Thymus (tissue), 14 donors: ENCODE measurements at places on chromosomes 11 and 22. TPM values are rescaled to one million over a fixed set of nuclear protein-coding genes. Genes with fewer than 3 reads are reported as not detected.

- no peak for DNase-seq
- peaks cover 15% of the 10 kb centered on the region for H3K36me3 ChIP-seq
- H3K4me1 ChIP-seq = peaks cover 3% of the 10 kb centered on the region
- no peaks in the 10 kb centered on the region for H3K27me3 ChIP-seq
Measured at GRCh38 chr11:107457205-107457557, 444 bp downstream of the CWF19L2 start.

DNA sequence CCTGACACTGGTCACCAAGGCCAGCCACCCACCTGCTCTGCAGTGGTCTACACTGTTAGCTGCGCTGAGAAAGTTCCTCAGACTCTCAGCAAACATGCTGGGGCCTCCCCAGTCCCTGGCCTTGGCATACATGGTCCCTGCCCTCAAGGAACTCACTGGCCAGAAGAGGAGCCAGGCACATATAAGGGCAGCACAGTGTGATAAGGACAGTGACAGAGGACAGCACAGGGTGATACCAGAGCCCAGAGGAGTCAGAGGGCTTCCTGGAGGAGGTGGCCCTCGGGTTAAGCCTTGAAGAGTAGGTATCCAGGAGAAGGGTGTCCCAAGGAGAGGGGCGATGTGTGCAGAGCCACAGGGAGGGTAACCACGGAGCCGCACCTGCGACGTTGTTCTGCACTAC, 624 bp downstream of the ART1 start:
- no peak overlapping the region for H3K27ac ChIP-seq
- H3K36me3 ChIP-seq = no peaks in the 10 kb centered on the region
- peaks cover 5% of the 10 kb centered on the region for H3K27me3 ChIP-seq
- no peak for DNase-seq
- peaks cover 8% of the 10 kb centered on the region for H3K4me1 ChIP-seq

- no peaks in the 10 kb centered on the region for H3K36me3 ChIP-seq
- no peaks in the 10 kb centered on the region for H3K27me3 ChIP-seq
- no peak overlapping the region for H3K27ac ChIP-seq
- peak; percentile 5 for DNase-seq
- no peak overlapping the region for H3K4me3 ChIP-seq
Measured at GRCh38 chr11:57213342-57214097, 23.5 kb downstream of the APLNR start.

DNA sequence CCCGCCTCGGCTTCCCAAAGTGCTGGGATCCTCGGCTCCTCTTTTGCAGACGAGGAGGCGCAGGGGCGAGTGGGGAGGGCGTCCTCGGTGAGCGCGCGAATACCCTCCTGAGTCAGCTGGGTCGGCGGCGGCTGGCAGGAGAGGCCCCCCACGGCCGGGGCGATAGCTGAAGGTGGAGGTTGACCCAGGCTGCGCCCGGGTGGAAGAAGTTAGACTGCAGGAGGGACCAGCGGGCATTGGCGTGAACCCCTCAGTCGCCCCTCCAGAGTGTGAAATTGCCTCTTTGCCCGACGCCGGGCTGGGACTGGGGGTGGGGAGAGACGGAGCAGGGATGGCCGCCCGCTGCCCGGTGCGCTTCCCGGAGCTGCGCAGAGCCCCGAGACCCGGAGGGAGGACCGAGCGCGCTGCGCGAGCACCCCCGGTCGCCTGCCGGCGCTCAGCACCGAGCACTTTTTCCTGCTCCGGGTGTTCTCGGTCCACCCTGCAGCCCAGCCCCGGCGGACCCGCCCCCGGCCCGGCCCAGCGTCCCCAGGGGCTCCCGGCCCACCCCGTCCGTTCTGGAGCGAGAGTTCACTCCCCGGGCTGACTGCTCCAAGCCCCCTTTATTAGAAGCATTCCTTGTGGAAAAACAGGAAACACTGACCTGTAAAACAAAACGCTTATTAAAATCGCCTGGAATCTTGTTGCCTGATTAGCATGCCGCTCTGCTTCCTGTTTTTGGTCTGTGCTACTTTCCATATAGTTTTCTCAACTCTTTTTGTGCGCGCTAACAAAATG, 13.7 kb upstream of the CPT1A start:
- H3K36me3 ChIP-seq = no peaks in the 10 kb centered on the region
- H3K27ac ChIP-seq = no peak overlapping the region
- H3K4me3 ChIP-seq = no peak overlapping the region
- DNase-seq = no peak
- peaks cover 52% of the 10 kb centered on the region for H3K27me3 ChIP-seq
- peaks cover 3% of the 10 kb centered on the region for H3K4me1 ChIP-seq

DNA sequence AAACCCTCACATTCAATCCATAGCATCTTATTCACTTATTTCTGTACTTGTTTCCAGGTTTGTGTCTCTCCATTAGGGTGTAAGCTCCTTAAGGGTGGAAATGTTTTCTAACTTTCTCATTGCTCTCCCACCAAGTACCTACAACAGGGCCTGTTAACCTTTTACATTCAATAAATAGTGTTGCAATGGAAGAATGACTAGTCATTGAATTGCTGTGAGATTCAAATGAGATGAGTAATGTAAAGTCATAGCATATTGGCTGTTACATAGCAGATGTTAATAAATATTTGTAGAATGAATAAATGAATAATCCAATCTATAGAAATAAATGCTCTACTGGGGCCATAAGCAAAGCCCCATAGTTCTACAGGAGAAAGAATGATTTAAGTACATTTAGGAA, 75.4 kb upstream of the DDI1 start:
- H3K27ac ChIP-seq = no peak overlapping the region
- H3K4me3 ChIP-seq = no peak overlapping the region
- DNase-seq = no peak
- no peaks in the 10 kb centered on the region for H3K36me3 ChIP-seq

GRCh38 chr11:75525433-75526191, at the start of gene GDPD5:
Gene GDPD5 (minus strand): TSS chr11:75525941. CDS start chr11:75477735, 48,206 bp downstream.
- H3K4me3 ChIP-seq = peak within 1 kb of the TSS; percentile 70
- H3K4me1 ChIP-seq = peaks cover 3% of the 10 kb centered on the region
- no peaks in the 10 kb centered on the region for H3K36me3 ChIP-seq
- H3K27me3 ChIP-seq = peaks cover 27% of the 10 kb centered on the region

GRCh38 chr11:72227316-72228228, 3.0 kb downstream of the INPPL1 start:
- peaks cover 33% of the 10 kb centered on the region for H3K4me1 ChIP-seq
- no peak overlapping the region for H3K4me3 ChIP-seq
- DNase-seq = no peak
- H3K27ac ChIP-seq = peak overlapping the region; percentile 1
- peaks cover 48% of the 10 kb centered on the region for H3K36me3 ChIP-seq

TRIM6 gene
- total RNA-seq = 1.7 TPM

GRCh38 chr22:17733466-17733865, 40.8 kb downstream of the BID start:
- no peak for DNase-seq
- no peak overlapping the region for H3K27ac ChIP-seq
- no peak overlapping the region for H3K4me3 ChIP-seq
- no peaks in the 10 kb centered on the region for H3K4me1 ChIP-seq
- peaks cover 59% of the 10 kb centered on the region for H3K36me3 ChIP-seq

IZUMO1R gene
- not detected for total RNA-seq

DNA sequence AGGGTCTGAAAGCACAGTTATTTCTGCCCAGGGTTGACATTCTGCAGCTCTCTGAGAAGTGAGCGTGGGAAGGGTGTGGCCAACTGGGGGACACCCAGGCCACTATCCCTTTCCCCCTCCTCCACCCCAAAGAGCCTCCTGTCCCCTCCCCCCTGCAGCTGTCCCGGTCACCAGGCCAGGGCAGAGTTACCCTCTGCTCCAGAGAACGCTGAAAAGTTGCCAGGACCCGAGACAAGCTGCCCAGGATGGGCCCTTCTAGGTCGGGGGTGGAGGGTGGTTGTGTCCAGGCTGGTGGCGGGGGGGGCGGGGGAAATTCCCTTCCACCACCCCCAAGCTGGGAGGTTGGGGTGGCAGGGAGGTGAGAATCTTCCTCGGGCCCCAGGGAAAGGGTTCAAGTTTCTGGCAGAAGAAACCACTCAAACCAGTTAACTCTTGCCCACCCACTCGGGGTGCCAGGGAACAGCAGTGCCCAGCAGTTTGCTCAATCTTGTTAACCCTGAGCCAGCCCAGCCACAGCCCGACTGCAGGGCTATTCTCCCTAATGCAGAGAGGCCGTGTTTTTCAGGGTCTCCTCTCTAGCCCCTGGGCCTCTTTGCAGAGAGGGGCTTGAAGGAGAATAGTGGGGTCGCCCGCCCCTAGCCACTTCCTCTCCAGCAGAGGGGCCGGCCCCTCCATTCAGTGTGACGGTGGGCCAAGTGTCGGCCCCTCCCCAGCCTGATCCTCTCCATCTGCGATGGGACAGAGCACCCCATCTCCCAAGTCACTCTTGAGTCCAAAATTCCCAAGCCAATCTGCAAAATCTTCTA, 697 bp downstream of the LGALS1 start:
- H3K27me3 ChIP-seq = peaks cover 2% of the 10 kb centered on the region
- peak; percentile 32 for DNase-seq

DNA sequence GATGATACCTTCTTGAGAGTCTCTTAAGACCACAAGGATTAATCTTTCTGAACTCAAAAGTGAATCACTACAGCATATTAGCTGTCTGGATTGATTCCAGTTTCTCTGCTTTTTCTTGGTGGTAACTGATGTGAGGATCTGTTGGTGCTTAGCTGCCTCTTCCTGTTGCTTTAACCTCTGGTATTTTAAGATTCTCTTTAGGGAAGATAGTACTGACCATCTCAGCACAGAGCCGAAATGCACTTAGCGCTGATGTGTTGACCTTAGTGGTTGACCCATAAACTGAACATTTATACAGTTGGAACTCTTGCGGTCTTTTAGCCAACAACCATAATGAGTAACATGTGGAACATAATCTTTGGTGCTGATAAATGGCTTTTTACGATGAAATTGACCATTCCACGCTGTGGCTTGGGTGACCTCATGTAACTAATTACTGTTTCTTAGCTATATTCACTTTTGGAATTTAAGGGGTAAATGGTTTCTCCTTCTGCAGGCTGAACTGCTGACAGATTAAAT, 33.7 kb downstream of the APLP2 start:
- no peaks in the 10 kb centered on the region for H3K36me3 ChIP-seq
- H3K27me3 ChIP-seq = no peaks in the 10 kb centered on the region
- H3K4me1 ChIP-seq = no peaks in the 10 kb centered on the region
- no peak overlapping the region for H3K4me3 ChIP-seq
- peak overlapping the region; percentile 19 for H3K27ac ChIP-seq
- DNase-seq = no peak

TEAD1 gene
- total RNA-seq = 5.4 TPM

DNA sequence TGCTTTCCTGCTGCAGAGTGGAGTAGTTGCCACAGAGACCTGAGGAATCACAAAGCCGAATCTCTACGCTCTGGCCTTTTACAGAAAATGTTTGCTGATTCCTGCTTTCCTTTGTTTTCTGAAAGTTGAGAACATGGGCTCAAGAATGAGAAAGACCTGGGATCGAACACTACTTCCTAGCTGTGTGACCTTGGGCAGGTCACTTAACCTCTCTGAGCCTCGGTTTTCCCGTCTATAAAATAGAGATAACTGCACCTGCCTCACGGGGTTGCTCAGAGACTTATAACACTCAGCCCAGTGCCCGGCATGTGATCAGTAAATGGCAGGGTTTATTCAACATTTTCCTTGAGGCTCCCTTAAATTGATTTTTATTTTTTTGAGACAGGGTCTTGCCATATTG, 70.9 kb upstream of the ALX4 start:
- H3K4me1 ChIP-seq = no peaks in the 10 kb centered on the region
- H3K36me3 ChIP-seq = no peaks in the 10 kb centered on the region
- no peaks in the 10 kb centered on the region for H3K27me3 ChIP-seq
- no peak for DNase-seq
- no peak overlapping the region for H3K27ac ChIP-seq

DNA sequence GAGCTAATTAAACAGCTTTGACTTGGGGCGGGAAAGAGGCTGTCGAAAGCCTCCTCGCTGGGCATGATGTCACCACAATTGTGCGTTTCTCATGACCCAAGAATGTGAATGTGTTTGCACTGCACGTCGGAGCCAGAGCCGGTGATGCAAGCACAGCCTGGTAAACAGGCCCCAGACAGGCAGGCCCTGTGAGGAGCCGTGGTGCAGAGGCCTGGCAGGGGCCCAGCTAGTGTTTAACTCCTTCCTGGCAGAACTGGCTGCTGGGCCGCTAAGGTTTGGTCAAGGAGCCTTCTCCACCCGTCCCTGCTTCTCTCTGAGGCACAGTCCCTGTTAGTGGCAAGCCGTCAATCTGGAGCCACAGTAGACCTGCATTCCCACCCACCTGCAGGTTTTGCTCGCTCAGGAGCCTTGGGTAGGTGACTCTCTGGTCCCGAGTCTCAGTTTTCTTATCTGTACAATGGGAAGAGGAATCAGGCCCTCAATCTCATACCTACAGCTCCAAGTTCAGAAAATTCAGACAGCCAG, 25.4 kb upstream of the SMTN start:
- no peak overlapping the region for H3K27ac ChIP-seq
- DNase-seq = no peak
- H3K27me3 ChIP-seq = no peaks in the 10 kb centered on the region

DNA sequence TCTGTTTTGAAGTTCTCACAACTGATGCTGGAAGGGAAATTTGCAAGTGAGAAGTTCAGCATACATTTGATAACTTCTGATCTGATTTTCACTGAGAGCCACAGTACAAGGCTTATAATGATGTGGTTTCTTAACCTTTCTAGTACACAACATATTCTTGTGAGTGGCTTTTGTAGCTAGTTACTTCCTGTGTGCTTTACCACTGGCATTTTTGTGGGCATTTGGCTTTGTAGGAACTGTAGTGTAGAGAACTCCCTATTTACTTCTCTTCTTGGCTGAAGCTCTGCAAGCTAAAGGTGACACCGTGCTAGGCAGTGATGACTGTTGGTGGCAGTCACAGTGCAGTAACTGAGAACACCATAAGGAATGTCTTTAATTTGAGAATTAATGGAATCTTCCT, 14.9 kb downstream of the USP47 start:
- peak; percentile 44 for DNase-seq
- H3K27ac ChIP-seq = peak overlapping the region; percentile 48
- H3K4me1 ChIP-seq = peaks cover 7% of the 10 kb centered on the region
- H3K4me3 ChIP-seq = no peak overlapping the region

GRCh38 chr11:75775056-75775455, 6.5 kb downstream of the DGAT2 start:
- no peaks in the 10 kb centered on the region for H3K36me3 ChIP-seq
- H3K27ac ChIP-seq = no peak overlapping the region
- H3K4me3 ChIP-seq = no peak overlapping the region
- H3K4me1 ChIP-seq = no peaks in the 10 kb centered on the region

EHF gene
- total RNA-seq = 0.76 TPM

- H3K36me3 ChIP-seq = no peaks in the 10 kb centered on the region
- no peak for DNase-seq
- H3K4me1 ChIP-seq = peaks cover 10% of the 10 kb centered on the region
- H3K27ac ChIP-seq = no peak overlapping the region
- no peaks in the 10 kb centered on the region for H3K27me3 ChIP-seq
Measured at GRCh38 chr11:14755140-14755539, 111.5 kb downstream of the PDE3B start.

OR51B4 gene
- total RNA-seq = not detected

DESI1 gene
- 11.9 TPM for total RNA-seq

DNA sequence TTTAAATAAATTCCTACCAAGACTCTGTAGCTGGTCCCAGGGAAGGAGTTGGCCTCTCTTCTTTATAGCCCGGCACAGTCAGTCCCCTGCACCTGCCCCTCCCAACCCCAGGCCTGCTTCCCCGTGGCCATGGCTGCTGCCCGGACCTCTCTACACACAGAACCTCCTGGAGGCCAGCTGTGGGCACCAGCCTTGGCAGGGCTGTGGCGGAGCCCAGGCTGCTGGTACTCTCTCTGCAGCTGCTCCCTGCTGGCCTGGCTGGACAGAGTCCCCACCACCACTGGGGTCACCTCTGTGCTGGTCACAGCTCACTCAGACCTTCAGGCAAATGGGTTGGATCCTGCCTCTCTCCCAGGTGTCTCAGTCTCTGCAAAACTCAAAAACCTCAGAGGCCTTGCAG, 69.3 kb downstream of the LRP5 start:
- DNase-seq = no peak
- no peak overlapping the region for H3K4me3 ChIP-seq
- no peaks in the 10 kb centered on the region for H3K4me1 ChIP-seq
